ENCODE measurements at places on chromosomes 1 and 21.

DNA sequence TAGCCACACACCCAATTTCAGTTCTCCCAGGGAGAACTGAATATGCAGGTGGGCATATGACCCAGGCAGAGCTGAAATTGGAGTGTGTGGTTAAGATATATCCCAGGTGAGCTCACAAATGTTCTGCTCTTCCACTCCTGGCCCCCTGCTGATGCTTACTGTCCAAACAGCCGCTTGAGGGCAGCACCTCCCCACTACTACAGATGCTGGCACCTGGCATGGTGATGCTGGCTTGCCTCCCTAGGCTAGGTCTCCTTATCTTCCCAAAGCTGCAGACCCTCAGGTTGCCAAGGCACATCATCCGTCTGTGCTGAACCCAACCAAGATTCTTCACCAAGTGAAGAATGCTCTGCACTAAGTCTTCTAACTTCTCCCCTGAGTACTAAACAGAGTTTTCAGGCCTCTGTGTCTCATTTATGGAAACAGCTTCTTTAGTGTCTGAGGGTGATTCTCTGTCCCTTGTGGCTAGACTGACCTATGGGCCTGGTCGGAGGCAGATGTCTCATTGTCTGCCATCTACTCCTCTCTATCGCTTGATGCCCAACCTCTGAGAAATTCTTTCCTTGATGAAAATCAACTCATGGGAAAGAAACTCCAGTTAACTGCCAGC is 27.2 kb downstream of the XCL1 start:
- DNase-seq: peak; percentile 77

GRCh38 chr1:65230731-65231481 is 78.4 kb upstream of the DNAJC6 start:
- DNase-seq: no peak

- no peak for DNase-seq
These were observed 26.2 kb upstream of the NGF start for GRCh38 chr1:115364046-115364779.

GRCh38 chr1:225915538-225915991 is 8.5 kb downstream of the PYCR2 start:
- no peak for DNase-seq

DNA sequence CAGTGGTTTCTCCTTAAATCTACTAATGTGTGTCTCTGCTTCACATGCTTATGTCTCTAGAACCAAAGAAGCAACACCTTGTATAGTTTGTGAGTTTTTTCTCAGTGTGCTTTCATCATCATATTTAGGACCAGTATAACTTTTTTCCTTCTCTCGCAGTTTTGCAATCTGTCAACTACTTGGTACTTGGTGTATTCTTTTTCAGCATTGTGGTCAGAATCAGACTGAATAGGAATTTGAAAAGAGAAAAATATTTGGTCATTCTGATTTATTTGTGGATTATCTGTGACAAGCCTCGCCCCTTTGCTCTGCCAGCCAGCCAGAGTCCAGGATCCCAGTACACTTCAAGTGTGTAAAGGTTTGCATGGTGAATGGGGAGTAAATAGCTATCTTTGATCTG is 122.3 kb downstream of the C1orf21 start:
- DNase-seq: no peak

DNA sequence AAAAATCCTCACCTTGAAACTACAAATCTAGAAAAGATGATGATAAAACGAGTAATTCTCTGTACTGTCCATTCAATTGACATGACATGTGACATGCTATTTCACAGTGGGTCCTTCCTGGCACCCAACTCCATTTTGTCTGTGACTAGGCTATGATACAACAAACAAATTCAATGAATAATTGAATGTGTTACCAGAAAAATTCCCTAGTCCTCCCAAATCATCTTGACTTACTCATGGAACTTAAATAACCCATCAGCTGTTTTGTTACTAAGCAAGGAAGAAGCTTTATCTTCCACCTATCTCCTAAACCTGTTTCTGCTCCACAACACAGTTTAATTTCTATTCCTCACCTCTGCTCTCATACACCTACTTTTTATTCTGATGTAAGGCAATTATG is 30.4 kb downstream of the B3GALNT2 start:
- DNase-seq: no peak

DNA sequence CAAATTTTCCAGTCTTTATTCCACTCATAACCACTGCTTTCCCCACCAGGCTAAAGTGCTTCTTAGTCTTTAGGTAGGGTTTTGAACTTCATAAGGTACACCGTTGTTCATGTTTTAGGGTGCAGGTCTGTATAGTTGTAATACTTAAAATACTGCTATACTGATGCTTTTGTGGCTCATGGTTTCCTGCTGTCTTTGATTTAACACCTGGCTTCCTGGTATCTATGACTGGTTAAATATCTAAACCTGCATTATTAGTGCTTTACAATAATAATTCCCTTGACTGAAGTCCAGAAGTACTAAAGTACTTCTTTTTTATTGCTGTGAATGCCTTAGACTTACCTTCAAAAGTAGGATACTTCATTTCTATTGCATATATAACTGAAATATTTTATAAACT is 384.7 kb downstream of the SRGAP2C start:
- no peak for DNase-seq

All from CD8-positive, alpha-beta memory T cell (primary cell).